ENCODE measurements at places on chromosomes 7 and 10.

- no peak for DNase-seq
Measured at GRCh38 chr7:66321283-66321682, 116.1 kb downstream of the TPST1 start.

DNA sequence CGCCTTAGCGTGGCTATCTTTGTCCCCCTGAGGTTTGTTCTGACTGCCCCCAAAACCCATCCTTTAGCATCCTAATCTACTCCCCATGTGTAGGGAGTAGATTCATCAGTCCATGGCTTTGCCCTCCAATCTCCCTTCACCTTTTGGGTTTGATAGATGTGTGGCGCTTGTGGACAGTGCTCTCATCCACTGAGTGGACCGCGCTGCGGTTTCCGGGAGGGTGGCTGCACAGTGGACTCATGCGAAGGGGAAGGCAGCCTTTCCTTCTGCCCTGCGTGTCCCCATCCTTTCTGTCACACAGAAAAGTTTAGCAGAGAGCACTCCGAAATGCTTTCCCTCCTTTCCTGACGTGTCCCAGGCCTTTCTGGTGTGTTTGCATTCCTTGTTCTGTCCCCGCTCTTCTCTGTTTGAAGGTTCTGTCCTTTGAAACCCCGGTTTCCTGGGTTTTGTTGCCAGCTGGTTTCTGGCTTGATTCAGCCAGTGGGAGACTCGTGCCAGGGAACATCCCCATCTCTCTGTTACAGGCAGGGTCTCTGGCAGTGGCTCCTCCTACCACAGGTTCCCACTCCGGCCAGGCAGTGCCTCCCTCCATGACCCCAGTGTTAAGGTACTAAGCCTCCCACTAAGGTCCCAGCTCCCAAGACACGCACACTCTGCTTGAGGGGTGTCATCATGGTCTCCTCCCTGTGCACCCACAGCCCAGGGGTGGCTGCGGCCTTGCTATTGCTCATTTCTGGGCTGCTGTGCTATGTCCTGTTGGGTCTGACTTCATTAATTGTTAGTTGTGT, 547.7 kb upstream of the DPP6 start:
- DNase-seq: no peak

- DNase-seq: no peak
Measured at GRCh38 chr10:103111918-103112877, 80.9 kb downstream of the NT5C2 start.

DNA sequence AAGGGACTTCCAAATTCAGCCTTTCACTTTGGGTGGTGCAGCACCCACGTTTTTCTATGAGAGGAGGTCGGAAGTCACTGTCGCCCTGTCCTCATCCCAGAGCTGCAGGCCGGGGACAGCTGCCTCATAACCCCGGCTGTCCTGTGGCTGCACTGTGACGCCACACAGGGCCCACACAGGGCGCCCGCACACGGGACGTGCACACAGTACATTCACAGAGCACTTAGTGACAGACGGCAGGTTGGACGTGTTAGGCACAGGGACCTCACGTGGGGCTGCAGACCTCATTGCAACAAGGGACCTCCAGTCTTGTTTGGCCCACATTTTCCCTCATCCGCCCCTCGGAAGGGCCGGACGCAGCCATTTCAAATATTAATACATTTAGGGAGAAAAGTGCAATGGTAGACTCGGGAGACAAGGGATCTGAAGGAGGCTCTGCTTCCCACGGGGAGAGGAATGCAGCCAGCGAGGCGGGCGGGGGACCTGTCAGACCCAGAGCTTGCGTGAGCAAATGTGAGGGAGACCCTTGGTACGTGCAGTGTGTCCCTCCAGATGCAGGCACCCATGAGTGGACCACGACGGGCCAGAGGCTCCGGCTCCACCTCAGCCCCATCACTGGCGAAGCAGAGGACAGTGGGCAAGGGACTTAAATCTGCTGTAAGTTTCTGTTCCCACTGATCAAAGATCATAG, 86.7 kb downstream of the VOPP1 start:
- no peak for DNase-seq

DNA sequence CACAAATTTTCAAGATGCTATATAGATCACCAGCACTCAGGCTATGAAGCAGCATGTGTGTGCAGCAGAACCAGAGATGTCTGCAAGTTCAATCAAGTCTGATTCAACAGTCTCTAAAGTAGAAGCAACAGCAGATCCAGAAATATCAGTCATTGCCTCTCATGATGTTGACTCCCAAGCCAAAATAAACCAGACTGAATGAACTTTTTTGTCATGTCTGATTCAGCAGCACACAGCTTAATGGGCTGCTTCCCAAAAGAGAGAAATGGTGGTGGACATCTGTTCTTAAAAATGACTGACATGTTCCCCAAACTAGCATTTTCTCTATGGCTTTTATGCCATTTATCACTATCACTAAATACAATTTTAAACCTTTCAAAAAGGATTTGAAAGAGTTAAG, 53.8 kb downstream of the TMEM26 start:
- DNase-seq: no peak

- DNase-seq: no peak
Measured at GRCh38 chr10:75926763-75927162, 495.3 kb downstream of the LRMDA start.

DNA sequence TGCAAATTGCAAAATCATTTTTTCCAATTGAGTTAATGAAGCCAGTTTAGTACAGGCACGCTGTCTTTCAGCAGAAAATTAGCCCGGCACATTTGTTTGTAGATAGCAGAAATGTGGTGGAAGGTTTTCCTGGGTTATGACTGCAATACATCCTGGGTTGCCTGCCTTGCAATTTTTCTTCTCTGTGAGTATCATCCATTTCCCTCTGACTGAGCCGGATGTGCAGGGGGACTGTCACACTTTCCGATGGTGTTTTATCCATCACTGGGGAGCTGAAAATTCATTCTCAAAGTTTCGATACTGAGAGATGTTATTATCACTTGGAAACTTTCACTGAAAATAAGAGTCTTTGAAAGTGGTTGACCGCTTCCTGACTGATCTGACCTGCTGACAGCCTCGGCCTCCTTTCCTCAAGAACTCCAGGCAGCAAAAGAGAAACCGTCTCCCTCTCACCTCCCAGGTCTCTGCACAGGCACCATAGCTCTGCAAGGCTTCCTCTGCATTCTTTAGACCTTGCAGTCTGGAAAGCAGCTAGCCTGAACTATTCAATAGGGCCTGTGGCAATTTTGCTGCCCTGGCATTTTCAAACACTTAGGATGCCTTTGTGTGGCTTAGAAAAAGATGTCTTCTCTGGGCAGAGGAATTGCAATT, 320.8 kb upstream of the NRP1 start:
- no peak for DNase-seq

GRCh38 chr10:92024700-92025099, 101.1 kb downstream of the BTAF1 start:
- DNase-seq: no peak

DNA sequence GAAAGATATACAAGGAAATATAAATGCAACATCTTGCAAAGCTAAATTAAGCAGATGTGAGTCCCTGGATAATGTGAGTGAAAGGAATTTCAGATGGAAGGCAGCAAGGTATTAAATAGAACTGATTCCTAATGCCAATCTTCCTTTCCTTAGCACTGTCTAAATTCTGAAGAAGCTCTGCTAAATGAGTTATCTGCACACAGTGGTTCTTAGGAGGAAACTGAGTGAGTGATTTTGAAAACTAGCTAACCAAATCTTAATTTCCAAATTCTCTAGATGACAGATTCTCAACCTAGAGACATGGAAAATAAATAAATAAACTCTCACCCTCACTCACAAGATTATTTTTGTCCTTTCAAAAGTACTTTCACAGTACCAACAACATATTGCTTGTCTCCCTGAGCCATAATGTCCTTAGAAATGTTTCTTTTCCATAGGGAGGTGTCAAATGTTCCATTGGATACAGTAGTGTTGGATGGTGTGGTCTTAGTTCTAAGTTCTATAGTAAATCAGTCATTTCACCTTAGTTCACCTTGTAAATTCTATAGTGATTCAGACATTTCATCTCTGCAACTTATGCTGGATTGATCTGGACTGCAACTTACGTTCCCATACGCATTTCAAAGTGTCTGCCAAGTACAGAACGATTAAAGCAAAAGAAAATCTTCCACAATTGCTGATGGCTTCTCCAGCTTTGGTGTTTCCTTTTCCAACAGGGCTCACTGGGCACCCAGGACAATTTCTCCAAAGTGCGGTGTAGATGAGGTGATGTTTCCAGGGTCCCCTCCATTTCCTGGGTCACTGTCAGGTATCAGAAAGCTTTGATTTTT, 145.4 kb upstream of the FAM171A1 start:
- no peak for DNase-seq

GRCh38 chr10:64054392-64054791, 533.2 kb downstream of the REEP3 start:
- no peak for DNase-seq

All from stimulated activated effector memory CD8-positive, alpha-beta T cell treated with anti-CD3 and anti-CD28 coated beads, Interleukin-12 subunit alpha, Interleukin-12 subunit beta, amount 100 ng/mL, for 72 hours (primary cell).